GM12864 (cell line): ENCODE measurements at places on chromosomes 2 and 18.

DNA sequence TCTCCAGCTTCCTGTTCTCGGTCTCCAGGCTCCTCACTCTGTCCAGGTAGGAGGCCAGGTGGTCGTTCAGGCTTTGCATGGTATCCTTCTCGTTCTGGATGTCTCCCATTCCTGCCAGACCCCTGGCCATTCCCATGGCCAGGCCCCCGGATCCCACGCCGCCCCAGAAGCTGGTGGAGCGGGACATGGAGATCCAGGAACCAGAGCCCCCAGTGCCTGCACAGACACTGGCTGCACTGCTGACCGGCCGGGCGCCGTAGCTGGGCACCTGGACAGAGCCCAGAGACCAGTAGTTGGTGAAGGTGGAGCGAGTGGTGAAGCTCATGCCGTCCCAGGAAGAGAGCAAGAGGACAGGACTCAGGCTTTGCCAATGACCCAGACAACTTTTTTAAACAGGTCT is 129.1 kb upstream of the WDR75 start:
- no peak for DNase-seq

DNA sequence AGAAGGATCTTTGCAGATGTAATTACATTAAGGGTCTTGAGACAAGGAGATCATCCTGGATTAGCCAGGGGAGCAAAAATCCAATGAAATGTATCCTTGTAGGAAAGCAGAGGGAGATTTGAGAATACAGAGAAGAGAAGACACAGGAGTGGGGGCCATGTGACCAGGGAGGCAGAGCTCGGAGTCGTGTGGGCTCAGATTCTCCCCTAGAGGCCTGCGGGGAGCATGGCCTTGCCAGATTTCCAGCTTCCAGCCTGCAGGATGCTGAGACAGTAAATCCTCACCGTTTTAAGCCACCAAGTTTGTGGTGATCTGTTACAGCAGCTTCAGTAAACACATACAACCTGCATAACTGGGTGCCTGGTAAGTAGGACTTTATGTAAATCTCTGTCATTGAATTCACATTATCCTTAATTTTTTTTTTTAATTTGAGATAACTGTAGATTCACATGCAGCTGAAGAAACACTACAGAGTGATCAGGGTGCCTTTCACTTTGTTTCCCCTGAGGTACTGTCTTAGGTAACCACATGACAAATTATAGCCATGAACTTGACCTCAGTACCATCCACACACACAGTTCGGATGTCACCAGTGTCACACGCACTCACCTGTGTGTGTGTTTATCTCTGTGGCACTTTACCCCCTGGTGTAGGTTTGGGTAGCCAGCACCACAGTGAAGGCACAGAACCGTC is 138.4 kb upstream of the HDAC4 start:
- no peak for DNase-seq

DNA sequence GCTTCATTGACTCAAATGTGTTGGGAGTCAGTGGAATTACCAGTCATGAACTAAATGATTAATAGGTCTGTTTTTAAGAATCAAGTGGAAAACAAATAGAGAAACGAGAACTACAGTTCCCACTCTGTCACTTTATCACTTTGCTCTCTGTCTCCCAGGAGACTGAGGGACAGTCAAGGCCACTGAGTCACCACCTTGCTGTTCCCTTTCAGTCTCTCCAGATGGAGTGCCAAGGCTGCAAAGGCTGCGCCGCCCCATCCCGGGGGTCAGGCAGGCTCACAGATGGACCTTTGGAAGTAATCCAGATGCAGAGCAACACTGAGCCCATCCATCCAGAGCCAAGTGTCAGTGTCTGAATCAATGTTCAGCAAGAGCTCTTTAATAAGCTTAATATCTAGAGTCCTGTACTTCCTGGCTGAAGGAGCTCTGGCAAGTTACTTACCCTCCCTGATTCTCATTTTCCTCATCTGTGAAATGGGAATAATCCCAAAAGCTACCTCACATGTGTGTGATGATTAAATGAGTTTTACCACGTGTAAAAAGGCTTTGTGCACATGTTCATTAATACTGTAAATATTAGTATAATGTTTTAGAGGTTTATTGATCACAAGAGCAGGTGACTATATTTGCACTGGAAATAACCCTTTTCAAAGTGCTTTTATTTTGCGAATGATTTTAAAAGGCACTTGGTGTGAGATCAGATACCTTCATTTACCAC is 43.0 kb upstream of the EFEMP1 start:
- DNase-seq, result no peak

GRCh38 chr18:51692612-51693011 is 495.1 kb upstream of the MEX3C start:
- DNase-seq, result no peak

- DNase-seq, result no peak
Measured at GRCh38 chr18:48543228-48543627, 4.4 kb downstream of the CTIF start.

DNA sequence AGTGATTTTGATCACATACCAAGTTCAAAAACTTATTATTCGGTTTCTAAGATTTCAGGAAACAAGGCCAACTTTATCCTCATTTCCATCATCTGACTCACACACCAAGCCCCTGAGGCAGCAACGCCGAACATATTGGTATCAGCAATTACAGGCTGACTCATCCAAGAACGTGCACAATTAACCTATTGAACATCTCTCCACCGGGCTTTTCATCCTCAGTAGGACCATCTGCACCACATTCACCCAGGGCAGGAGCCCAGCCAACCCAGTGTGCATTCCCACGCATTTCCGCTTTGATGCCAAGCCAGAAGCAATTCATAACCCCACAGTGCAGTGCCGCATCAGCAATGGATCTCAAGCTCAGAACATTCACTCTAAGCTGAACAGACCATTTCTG is 52.9 kb downstream of the SCG2 start:
- no peak for DNase-seq

DNA sequence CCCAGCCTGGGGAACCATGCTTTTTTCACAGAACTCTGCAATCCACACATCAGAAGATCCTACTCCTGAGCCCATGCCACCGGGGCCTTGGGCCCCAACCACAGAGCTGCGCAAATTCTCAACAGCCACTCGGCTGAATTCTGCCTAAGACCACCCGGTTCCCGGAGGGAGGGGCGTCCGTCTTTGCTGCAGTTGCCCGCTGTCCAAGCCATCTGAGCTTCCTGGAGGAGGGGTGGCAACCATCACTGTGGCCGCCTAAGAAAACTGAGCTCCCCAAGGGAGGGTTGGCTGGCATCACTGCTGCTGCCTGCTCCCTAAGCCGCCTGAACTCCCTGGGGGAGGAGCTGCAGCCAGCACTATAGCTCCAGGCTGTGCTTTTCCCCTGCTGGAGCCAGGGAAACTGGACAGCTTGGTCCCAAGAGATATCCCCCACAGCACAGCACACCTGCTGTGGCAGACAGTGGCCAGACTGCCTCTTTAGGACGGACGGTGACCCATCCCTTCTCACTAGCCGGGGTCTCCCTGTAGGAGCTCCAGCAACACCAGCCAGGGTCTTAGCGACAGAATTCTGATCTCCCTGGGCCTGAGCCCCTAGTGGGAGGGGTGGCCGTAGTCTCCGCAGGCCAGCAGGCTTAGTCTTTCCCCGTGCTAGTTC is 1411.6 kb upstream of the CDH2 start:
- no peak for DNase-seq
